Right atrium auricular region (tissue), 2 donors: ENCODE measurements at places on chromosomes 6 and 20. TPM values are rescaled to one million over a fixed set of nuclear protein-coding genes. Genes with fewer than 3 reads are reported as not detected.

PAK5 gene
- total RNA-seq = not detected

HLA-DRB1 gene
- 24.0 TPM for total RNA-seq

- DNase-seq = no peak
Observed at GRCh38 chr6:6314596-6314995, 5.9 kb downstream of the F13A1 start.

DNA sequence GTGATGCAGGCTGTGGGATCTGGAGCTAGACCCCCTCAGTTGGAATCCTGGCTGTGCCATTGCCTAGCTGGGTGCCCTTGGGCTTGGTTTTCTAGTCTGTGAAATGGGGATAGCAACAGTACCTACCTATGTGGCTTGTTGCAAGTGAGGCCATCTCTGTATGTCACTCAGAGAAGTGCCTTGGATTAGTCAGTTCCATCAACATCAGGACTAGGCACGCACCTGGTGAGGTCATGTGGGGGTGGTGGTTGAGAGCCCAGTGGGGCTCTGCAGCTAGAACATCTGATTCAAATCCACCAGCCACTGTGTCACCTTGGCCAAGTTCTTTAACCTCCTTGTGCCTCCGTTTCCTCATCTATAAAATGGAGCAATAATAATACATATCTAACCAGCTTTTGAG lies 12.5 kb downstream of the TCF15 start:
- no peak for DNase-seq

DNA sequence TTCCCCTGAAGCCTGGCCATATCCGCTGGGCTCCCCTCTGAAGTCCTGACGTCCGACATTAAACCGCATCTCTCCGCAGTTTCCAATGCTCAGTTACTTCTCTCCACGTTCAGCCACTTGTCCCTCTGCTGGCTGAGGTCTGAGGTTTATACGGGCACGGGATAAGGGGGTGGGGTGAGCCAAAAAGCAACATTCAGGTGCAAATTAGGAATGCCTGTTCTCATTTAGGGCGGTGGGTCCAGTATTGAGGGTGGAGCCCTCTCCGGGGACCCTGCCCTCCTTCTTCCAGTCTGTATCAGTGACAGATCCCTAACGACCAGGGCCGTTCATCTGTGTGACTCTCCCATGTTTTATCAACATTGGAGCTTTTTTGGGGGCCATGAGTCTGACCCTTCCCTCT lies 1454.4 kb downstream of the HACE1 start:
- no peak for DNase-seq

DNA sequence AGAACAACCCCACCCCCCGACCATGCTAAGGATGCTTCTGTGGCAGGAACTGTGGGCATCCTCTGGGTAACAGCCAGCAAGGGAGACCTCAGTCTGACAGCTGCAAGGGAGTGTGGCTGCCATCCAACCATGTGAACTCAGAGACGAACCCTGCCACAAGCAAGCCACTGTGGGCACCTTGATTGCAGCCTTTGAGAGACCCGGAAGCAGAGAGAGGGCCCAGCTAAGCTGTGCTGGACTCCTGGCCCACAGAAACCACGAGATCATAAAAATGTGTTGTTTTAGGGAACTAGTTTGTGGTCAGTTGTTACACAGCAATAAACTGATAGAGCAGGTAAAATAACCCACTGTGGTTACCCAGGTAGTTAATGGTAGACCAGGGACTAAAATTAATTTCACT lies 414.6 kb downstream of the CDH26 start:
- no peak for DNase-seq

C6orf15 gene
- total RNA-seq = not detected

HRH3 gene
- total RNA-seq = not detected

- DNase-seq = no peak
Observed at GRCh38 chr6:18388271-18388670, 1.1 kb downstream of the RNF144B start.

TBXT gene
- total RNA-seq = not detected

- no peak for DNase-seq
Observed at GRCh38 chr6:4776493-4777393, 539 bp downstream of the CDYL start.

DNA sequence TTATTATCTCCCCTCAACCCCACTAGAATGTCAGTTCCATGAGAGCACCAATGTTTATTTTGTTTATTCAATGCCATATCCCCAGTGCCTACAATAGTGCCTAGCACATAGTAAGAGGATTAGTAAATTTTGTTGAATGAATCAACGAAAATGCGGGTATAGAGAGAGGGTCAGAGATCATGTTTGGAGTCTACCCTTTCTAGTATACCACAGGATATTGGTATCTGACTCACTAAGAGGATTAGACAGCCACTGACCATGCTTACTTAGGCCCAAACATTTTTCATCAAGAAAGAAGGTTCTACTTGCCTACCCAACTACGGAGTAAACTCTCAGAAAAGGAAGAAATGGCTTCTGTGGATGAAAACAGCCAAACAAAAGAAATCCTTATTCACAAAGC lies 356.8 kb downstream of the BTBD9 start:
- DNase-seq = no peak

GRCh38 chr20:3378138-3378537 lies 29.3 kb downstream of the DNAAF9 start:
- no peak for DNase-seq

OXT gene
- not detected for total RNA-seq

SLC17A9 gene
- 1.8 TPM for total RNA-seq

GRCh38 chr6:109255946-109256640 lies 126.2 kb downstream of the CD164 start:
- no peak for DNase-seq

DNA sequence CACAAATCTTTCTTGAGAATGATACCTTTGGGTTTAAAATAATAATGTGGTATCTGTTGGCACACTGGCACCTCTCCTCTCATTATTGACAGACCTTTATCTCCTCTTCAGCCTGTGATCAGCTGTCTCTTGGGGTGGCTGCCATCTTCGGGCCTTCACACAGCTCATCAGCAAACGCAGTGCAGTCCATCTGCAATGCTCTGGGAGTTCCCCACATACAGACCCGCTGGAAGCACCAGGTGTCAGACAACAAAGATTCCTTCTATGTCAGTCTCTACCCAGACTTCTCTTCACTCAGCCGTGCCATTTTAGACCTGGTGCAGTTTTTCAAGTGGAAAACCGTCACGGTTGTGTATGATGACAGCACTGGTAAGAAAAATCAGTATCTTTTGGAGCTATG lies 232.8 kb downstream of the GRIK2 start:
- DNase-seq = no peak

EYA2 gene
- total RNA-seq = 2.6 TPM

- DNase-seq = no peak
Observed at GRCh38 chr6:144259986-144260385, 25.1 kb upstream of the UTRN start.

- DNase-seq = no peak
Observed at GRCh38 chr6:10867952-10868351, 13.9 kb downstream of the GCM2 start.

C6orf163 gene
- 1.5 TPM for total RNA-seq

GRCh38 chr6:72712910-72713309 lies 91.0 kb downstream of the KCNQ5 start:
- no peak for DNase-seq

GRCh38 chr6:80771941-80772340 lies 665.5 kb downstream of the BCKDHB start:
- DNase-seq = no peak

DNA sequence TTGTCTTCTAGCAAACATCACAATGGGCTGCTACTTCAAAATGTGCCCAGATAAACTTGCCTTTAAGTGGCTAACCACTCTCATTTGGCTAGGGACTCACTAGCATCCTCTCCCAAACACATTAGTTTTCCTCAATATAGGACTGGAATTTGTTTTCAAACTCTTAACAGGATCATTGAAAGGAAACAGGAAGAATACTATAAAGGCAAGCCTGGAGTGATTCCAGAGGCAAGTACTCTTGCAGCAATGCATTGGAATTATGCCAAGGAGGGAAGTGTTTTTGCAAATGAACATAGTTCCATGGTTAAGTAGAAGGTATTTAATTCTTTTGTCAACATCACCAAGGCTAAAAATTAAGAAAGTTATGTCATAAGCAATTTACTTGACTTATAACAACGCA lies 12.2 kb downstream of the EPHA7 start:
- DNase-seq = no peak

MYT1 gene
- total RNA-seq = 0.15 TPM

DNA sequence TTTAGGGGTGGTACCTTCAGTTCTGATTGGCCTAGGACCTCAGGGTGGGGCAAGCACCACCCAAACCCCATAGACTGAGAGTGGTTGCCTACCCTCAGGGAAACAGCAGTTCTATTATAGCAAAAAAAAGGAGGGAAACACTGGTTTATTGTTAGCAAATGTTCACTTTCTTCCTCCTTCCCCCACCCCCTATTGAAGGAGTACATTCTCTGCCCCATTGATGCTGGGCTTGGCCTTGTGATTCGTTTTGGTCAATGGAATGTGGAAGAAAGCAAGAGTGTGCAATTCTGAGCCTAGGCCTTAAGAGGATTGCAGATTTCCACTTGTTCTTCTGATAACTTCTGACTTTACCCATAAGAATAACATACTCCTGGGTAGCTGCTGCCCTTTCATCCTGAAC lies 255.8 kb downstream of the NFATC2 start:
- DNase-seq = no peak

- no peak for DNase-seq
Observed at GRCh38 chr6:169370666-169371343, 117.2 kb upstream of the THBS2 start.

- DNase-seq = no peak
Observed at GRCh38 chr20:32917191-32917950, 58.6 kb downstream of the EFCAB8 start.

DNA sequence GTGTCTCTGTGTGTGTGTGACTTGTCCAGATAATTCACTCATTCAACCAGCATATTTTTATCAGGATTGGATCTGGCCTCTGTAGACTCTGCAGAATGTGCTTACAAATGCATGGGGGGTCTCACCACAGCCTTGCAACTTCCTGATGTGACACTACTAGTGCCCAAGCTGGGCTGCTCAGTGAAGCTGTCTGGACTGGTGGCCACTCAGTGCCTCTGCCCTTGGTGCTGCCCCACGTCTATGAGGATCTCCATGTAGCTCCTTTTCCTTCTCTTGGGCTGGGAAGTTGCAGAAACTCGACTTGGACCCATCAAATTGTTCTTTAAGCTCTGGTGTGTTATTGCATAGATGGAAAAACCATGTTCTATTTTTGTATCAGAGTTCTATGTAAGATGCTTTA lies 75.8 kb downstream of the NRN1 start:
- DNase-seq = no peak

DNA sequence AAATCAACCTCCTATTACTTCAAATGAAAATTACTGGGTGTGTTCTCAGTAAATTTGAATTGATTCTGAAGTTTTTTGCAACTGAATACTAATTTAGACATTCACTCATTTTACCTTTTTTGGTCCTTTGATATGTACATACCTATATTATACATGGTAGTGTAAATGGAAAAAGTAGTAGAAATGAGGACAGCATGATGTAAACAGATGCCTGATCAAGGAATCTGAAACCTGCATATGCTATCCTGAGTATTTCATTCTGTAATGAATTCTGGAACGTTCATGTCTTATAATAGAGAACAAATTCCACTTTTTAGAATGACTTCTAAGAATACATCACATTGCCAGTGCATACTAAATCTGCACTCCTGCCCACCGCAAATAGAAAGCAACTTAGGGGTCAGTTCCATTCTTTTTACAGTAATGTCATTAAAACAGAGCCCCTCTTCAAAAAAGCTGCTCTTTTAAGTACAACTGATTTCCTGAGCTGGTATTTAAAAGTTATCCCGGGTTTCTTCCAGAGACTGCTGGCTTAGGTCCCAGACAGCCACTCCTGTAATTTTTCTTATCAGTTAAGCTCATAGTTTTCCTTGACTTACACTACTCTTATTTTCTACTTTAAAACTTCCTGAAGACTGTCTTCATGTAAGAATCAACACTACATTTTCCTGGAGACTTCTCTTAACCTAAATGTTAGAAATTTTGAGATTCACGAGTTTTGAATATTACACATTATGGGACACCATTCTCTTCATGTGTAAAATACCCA lies 48.4 kb downstream of the MAP3K7 start:
- DNase-seq = no peak

DNA sequence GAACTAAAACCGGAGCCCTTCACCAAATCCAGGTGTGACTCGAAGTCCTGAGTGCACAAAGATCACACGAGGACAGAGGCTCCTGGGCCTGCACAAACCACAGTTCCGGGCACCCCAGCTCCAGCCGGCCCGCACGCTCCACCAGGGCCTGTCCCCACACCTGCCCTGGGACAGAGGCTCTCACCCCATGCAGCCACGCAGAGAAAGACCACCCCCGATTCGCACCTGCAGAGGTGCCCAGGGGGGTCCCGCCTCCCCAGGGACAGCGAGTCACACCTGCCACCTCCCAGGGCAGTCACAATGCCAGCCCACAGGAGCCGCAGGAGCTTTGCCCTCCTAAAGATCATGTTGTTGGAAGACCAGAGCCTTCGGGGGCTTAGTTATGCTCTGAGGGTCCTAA lies 25.4 kb upstream of the MRGBP start:
- DNase-seq = no peak

HLA-DQA1 gene
- total RNA-seq = 0.63 TPM

DNA sequence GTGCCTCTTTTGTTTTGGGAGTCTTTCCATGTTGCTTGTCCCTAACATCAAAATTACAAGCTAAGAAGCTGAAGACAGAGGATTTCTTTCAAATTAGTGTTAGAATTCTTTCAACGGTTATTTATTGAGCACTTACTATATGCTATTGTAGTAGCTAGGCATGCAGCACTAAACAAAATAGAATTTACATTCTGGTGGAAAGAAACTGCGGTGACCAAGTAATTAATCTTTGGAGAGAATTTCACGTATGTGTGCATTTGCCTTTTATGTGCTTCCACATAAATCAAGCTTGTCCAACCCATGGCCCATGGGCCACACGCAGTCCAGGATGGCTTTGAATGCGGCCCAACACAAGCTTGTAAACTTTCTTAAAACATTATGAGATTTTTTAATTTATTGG lies 33.0 kb upstream of the DUSP22 start:
- no peak for DNase-seq

GRCh38 chr6:128417698-128418097 lies 102.7 kb downstream of the PTPRK start:
- no peak for DNase-seq

GRCh38 chr6:148818939-148819575 lies 72.2 kb downstream of the UST start:
- no peak for DNase-seq

- DNase-seq = no peak
Observed at GRCh38 chr6:37524025-37524969, 24.6 kb upstream of the CCDC167 start.

GTSF1L gene
- total RNA-seq = not detected

DEK gene
- total RNA-seq = 94.7 TPM

- no peak for DNase-seq
Observed at GRCh38 chr6:113178349-113178748, 678.8 kb upstream of the MARCKS start.

RIPOR3 gene
- total RNA-seq = 4.7 TPM

DNA sequence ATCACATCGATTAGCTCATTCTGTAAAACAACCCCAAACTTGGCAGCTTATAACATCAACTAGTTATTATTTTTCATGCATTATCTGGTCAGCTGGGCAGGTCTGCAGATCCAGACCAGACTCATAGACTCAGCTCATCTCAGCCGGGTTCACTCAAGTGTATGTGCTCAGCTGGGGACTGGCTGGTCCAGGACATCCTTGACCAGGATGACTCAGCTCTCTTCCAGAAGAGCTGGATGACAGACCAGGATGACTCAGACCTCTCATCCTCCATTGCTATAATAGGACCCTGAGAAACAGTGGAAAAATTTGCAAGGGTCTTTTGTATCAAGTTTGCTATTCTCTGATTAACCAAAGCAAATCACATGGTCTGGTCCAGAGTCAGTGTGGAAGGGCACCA lies 312.5 kb upstream of the PLCB4 start:
- no peak for DNase-seq
